ENCODE measurements at places on chromosomes 4 and X. TPM values are rescaled to one million over a fixed set of nuclear protein-coding genes. Genes with fewer than 3 reads are reported as not detected.

GC gene
- not detected for total RNA-seq

DNA sequence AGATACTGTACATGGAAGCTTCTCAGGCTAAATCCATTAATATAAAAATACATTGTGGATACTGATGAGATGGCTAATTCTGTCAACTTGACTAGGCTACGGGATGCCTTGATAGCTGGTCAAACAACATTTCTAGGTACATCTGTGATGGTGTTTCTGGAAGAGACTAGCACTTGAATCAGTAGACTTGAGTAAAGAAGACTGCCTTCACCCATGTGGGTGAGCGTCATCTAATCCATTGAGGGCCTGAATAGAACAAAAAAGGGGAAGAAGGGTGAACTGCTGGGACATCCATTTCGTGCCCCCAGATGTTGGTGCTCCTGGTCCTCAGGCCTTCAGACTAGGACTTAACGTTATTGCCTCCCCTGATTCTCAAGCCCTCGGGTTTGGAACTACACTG, 3.7 kb upstream of the SRP72 start:
- DNase-seq = no peak

DNA sequence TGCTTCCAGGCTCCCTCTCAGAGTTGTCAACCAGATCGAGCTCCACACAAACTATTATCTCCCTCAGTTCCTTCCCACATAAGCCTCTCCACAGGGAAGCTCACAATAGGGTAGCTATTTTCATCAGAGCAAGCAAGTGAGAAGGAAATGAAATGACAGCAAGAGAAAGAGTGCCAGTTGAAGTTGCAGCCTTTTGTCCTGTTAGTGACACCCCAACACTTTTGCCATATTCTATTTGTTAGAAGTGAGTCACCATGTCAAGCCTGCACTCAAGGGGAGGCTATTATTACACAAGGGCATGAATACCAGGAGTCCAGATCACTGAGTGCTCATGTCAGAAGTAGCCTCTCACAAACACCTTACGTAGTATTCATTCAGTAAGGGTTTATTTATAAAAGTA, 266.3 kb upstream of the NOCT start:
- DNase-seq = no peak

DNA sequence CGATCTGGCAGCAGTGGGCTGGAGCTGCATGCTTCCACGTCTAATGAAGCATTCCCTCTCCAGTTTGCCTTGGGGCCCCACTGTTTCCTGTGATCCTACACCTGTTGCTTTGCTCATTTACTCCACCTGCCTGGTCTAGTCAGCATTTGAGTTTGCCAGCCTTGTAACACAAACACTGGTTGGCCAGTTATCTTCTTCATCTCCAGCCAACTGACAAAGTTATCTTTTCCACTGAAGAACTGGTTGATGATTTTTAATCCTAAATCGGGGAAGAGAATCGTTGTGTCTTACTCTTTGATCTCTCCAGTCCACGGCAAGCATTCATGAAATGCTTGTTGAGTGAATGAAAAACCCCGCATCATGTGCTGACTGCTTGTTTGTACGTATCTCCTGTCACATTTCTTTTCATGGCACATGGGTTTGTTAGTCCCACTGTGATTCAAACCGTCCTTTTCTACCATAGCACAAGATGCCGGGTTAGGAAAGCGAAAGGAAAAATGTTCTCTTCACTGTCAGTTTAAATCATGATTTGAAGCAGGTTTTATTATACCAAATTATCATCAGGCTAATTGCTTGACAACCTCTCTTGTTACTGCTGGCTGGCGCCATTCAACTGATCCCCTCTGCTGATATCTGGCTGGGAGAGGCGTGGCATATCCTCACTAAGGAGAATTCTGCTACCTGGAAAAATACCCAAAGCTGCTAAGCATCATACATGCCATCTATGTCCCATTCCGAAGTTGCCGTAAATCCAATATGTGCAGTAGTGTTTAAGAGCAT, 144.8 kb downstream of the SHROOM3 start:
- no peak for DNase-seq

FRAS1 gene
- 0.10 TPM for total RNA-seq

SOWAHD gene
- not detected for total RNA-seq

DCAF8L2 gene
- total RNA-seq = not detected

SMIM43 gene
- total RNA-seq = not detected
